ENCODE measurements at places on chromosomes 1 and 21.

DNA sequence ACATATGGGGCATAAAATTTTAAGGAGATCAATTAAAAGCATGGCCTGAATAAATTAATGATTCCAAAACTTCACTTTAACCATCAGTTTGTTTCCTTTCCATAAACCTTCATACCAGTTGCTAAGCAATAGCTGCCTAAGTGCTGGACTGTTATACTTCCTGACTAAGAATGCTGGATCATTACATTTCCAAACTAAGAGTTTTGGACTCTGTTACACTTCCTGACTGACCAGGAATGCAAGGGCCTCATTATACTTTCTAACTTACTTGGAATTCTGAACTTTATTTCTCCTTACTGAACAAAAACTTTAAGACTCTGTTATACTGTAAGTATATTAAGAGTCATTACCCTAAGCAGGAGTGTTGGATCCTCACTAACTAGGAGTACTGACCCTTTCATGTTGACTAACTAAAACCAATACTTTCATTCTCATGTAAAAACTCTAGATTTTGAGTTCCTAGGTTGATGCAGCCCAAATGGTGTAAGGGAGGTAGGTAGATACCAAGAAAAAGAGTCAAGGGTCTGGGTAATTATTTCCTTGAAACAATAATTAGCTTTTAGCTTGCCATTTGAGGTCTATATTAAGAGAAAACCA lies 118.2 kb downstream of the FAF1 start:
- no peak for DNase-seq

DNA sequence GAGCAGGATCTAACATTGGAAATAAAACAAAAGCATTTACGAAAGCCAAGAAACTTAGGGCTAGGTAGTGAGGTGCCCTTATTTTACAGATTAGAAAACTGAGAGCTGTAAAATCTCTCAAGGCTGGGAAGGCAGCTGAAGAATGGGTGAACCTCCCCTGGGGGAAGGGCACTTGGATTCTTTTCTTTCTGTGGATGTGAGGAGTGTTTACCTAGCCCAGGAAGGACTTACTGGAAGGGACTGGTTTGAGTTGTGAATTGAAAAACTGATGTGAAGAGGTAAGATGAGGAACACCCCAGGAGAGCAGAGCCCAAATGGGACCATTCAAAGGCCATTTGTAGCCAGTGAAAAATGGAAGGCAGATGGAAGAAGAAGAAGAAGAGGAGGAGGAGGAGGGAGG lies 74.7 kb upstream of the NGF start:
- DNase-seq = no peak

- DNase-seq = no peak
These were observed 43.6 kb upstream of the ECE1 start for GRCh38 chr1:21333824-21334213.

- no peak for DNase-seq
These were observed 30.3 kb downstream of the SERTAD4 start for GRCh38 chr1:210262897-210263272.

DNA sequence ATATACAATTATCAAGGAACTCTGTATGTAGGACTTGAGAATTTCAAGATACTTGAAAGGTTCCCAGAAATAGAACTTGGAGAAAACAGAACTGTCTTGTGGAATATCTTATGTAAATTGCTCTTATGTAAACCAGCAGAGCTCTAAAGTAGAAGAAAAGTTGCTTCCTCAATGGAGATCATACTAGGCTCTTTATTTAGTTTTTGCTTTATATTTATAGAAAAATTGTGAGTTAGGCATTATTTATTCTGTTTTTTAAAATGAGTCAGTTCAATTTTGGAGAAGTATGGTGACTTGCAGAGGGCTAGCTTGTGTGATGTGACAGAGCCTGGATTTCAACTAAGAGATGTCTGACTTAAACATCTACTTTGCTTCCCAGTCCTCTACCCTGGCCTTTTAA lies 40.4 kb downstream of the ATP6V1G3 start:
- DNase-seq = no peak

- no peak for DNase-seq
These were observed 13.4 kb downstream of the ABCG1 start for GRCh38 chr21:42232176-42232825.

GRCh38 chr1:77412069-77412819 lies 130.4 kb downstream of the AK5 start:
- no peak for DNase-seq

GRCh38 chr1:226064816-226065248 lies 2.3 kb downstream of the H3-3A start:
- DNase-seq = peak; percentile 26

GRCh38 chr21:21148009-21148408 lies 149.8 kb downstream of the NCAM2 start:
- no peak for DNase-seq

GRCh38 chr1:210123383-210123782 lies 109.2 kb upstream of the SERTAD4 start:
- DNase-seq = no peak

- DNase-seq = no peak
These were observed 161.8 kb downstream of the DSCAM start for GRCh38 chr21:40685141-40685540.

- DNase-seq = no peak
These were observed 1.0 kb upstream of the MFN2 start for GRCh38 chr1:11979028-11979850.

DNA sequence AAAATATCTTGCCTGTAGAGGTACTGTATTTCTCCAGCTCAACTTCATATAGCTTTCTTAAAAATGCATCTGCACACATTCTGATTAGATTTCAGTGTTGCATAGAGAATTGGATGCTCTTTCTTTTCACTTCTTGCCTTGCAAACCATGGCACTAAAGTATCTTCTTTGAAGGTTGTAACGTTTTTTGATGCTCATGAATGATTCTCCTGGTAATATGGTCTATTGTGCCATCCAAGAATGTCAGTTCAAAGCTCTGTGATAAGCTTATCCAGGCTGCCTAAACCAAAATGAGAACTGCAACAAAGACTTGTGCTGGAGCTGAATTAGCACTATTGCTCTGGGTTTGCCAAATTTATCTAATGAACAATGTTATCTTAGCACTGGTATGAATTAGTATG lies 1.9 kb downstream of the SGIP1 start:
- no peak for DNase-seq

DNA sequence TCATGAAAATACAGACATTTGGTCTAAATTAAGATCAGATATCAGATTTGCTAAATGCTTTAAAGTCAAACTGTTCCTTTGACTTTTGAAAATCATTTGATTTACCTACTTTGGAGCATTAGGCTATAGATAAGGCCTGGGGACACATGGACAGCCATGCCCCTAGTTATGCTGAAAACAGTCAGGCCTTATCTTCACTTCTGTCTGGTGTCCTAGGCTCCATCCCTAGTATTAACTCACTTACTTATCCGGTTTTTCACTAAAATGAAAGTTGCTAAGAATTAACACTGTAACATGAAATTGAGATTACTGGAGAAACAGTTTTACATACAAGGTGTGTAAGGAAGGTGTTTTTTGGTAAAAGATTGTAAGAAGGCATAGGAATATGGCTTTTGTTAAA lies 4.5 kb upstream of the CATSPERE start:
- DNase-seq = no peak

GRCh38 chr1:70327306-70328076 lies 27.0 kb downstream of the ANKRD13C start:
- DNase-seq = no peak

GRCh38 chr1:200979574-200980451 lies 43.7 kb downstream of the KIF21B start:
- peak; percentile 59 for DNase-seq

GRCh38 chr1:164320790-164321731 lies 237.9 kb upstream of the PBX1 start:
- DNase-seq = no peak

DNA sequence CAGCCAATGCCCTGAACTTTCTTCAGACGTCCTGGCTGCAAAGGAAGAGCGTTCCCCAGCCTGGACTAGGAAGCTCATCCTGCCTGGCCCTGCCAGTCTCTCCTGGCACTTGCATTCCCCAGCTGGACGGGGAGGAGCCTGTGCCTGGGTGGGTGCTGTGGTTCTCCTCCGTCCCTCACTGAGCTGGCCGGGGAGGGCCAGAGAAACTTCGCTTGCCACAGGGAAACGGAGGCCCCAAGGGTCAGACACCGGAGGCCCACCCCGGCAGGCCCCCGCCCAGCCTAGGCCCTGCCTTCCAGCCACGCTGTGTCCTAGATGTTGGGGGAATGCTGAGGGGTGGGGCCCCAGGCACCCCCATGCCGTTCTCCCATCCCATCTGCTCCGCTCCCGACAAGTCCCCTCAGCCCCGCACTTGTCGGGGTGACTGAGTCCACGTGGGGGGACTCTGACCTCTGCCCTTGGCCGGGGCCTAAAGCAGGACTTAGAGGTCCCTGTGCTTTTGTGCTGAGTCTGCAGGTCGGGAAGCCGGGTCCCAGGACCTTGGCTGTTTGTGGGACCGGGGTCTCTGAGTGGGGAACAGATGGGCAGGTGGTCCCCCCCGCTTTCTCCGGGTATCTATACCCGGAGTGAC lies 4.8 kb downstream of the FTCD start:
- no peak for DNase-seq

DNA sequence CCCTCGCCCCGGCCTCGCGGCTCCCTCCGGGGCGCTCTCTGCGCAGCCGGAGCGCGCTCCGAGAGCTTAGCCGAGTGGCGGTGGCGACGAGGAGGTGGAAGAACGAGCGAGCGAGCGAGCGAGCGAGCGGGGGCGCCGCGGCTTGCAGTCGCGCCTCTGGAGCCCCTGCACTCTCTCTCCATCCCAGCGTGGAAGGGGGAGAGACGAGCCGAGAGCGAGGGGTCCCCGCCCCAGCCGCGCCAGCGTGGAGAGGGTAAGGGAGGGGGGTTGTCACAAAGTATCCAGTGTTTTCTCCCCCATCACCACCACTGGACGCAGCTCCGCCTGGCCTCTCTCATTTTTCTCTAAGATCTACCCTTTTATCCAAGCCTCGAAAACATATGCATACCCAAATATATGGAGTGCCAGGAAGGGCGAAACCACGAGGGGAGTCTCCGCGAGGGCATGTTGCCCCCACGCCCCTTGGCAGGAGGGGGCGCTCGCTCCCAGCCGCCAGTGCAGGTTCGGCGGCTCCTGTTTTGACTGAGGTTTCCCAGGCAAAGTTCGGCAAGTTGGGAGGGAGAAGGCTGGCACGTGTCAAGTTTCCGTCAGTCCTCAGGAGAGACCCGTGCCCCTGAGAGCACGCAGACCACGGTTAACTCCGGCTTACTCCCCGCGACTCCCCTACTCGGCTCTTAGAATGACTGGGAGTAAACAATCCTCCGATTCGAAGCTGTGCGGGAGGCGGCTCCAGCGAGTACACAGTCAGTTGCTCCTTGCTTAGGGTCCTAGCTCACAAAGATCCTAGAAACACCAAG lies 569 bp upstream of the DAB1 start:
- no peak for DNase-seq

- DNase-seq = no peak
These were observed 62.8 kb upstream of the PDE9A start for GRCh38 chr21:42590431-42591131.

DNA sequence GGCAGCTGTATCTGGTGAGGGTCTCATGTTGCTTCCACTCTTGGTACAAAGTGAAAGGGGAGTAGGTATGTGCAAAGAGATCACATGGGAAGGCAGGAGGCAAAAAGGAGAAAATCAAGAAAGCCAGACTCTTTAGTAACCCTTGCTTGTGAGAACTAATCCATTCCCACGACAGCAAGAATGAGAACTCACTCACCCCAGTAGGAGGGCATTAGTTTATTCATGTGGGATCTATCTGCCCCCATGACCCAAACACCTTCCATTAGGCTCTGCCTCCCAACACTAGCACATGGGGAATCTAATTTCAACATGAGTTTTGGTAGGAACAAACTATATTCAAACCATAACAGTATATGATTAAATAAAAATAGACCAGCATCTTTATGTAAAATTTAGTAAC lies 57.6 kb downstream of the ZNHIT6 start:
- no peak for DNase-seq

GRCh38 chr1:11342621-11343032 lies 69.6 kb downstream of the UBIAD1 start:
- no peak for DNase-seq
